ENCODE measurements at places on chromosomes 6 and 20.

- DNase-seq: peak; percentile 86
Measured at GRCh38 chr6:154367839-154368695, 11.5 kb upstream of the IPCEF1 start.

GRCh38 chr6:113187661-113188060, 669.5 kb upstream of the MARCKS start:
- DNase-seq: no peak

- no peak for DNase-seq
Measured at GRCh38 chr20:48668451-48668946, 159.3 kb downstream of the PREX1 start.

DNA sequence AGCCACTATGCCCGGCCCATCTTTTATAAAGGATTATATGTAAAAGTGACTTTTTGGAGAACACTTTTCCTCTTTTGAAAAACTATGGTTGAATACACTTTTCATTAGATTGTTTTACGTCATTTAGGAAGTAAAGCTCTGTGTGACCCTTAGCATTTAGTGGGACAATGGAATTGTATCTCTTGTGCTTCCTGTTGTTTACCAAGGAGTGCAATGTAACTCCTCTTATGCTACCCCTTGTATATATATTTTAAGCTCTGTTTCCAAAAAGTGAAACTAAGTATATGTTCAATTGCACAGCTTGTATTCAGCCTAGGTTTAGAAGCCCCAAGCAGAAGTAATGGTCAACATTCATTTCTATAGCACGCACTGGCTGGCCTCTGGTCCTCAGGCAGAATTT, 183.1 kb upstream of the CITED2 start:
- no peak for DNase-seq

- DNase-seq: no peak
Measured at GRCh38 chr6:19838442-19839236, 1.5 kb downstream of the ID4 start.

DNA sequence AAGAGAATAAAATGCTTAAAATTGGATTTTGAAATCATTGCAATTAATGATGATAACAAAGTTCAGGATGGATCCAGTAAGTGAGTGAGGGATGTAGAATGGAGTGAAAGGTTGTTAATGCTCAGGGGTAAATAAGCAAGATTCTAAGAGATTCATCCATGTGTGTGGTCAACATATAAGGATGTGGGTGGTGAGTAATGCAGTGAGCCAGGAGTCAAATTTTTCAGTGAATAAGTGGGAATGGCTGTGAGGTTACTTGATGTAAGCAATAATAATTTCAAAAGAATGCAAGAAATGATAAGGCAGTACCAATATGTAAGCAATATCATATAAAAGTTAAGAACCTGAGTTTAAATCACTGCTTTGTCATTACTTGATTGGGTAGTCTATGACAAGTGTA, 207.5 kb upstream of the ADGRB3 start:
- no peak for DNase-seq

GRCh38 chr6:168828800-168829199, 387.8 kb downstream of the SMOC2 start:
- no peak for DNase-seq

GRCh38 chr20:38393259-38393658, 41.9 kb downstream of the SNHG17 start:
- no peak for DNase-seq

GRCh38 chr20:50874111-50874757, 57.0 kb downstream of the ADNP start:
- no peak for DNase-seq

GRCh38 chr6:166772518-166772917, 145.5 kb upstream of the RPS6KA2 start:
- DNase-seq: no peak

- no peak for DNase-seq
Measured at GRCh38 chr6:94570581-94570980, 1006.8 kb upstream of the MANEA start.

DNA sequence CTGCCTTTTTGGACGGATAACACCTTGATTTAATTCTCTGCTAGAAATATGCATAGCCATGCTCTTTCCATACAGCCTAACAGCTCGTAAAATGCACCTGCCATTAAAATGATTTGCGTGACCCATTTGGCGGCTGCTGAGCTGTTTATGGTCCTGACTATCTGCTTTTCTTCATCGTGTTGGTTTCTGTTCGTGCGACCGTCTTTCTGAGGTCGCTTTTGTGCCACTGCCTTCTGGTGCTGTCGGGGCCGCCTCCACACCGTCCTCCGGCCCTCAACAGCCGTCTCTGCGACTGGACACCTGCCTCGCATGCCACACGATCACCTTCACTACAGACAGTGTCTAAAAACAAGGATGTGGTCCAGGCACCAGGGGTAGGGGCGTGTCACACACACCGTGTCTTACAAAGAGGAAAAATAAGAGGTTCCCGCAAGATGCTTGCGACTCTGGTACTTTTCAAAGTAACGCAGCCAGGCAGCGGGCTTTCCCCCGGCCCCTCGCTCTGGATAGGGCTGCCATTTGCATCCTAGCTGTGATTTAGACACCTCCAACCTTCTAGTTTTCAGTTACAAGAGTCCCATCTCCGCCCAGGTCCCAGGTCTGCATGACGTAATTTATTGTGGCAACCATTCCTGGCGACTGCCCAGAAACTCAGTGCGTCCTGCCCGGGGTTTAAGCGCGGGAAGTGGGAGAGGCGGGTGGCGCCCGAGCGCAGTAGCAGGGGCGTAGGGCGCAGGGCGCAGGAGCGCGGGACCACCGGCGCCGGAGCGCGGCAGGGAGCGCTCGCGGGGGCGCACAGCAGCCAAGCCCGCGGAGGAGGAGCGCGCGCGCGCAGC, at the start of gene STMND1:
Gene STMND1, plus strand, starts transcription at position 629 of the 836 bp plus-strand sequence. CDS start 208 bp downstream, outside the sequence.
- no peak for DNase-seq

DNA sequence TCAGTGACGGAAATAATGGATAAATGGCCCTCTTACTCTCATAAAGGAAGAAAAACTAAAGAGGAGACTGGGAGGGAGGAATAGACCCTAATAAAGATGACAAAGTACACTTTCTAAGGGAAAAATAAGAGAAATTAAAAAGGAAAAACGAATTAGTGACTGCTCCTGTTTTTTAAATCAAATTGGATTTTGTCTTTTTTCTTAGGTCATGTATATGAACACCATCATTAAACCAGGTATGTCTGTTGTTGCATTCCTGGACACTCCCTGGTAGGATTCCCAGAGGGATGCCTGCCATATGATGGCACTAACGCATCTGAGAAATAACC, 59.4 kb upstream of the BTN3A2 start:
- no peak for DNase-seq

GRCh38 chr20:16095226-16095625, 478.0 kb downstream of the KIF16B start:
- DNase-seq: no peak

- DNase-seq: no peak
Measured at GRCh38 chr6:83411731-83412130, 19.1 kb downstream of the ME1 start.

DNA sequence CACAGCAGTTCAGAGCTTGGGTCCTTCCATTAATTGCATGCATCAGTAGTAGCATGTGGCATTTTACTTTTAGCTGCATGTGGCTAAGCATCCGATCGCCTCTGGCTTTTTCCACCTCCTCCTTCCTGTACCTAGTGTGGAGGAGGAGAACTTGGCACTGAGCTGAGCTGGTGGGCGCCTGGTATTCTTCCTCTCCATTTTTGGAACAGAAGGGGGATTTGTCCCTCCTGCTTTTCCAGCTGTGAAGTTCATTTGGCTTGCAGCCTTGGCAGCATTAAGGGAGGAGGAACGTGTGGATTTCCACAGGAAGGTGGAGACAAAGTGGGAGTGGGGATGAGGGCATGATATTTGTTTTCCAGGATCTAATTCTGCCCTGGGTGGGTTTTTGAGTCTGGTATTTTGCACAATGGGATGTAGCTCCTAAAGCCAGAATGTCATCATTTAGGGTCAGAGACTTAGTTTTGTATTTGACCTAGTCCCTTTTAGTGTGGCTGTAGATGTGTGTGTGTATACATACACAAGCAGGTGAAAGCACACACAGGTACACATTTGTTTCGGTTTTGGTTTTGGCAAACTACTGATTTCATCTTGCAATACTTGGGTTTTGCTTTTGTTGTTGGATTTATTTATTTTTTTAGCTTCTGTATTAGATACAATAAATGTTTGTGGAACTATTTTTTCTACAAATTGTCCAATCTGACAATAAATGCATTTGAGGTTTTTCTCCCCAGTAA, 90.0 kb downstream of the SASH1 start:
- no peak for DNase-seq

DNA sequence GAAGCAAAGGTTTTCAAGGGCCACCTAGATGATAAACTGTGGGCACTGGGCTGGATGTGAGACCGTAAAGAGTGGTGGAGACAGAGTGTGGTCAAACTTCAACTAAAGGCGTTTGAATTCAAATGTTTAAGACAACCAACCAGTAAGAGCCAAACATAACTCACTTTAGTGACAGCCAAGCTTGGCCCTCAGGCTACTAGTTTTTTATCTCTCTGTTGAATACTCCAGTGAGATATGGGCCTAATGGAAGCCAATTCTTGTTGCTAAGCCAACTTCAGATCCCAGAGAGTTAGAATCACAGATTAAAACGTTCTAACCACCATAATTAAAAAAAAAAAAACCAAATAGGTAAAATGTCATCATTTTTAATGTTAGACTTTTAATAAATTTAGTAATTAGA, 57.3 kb downstream of the TRMT6 start:
- no peak for DNase-seq

DNA sequence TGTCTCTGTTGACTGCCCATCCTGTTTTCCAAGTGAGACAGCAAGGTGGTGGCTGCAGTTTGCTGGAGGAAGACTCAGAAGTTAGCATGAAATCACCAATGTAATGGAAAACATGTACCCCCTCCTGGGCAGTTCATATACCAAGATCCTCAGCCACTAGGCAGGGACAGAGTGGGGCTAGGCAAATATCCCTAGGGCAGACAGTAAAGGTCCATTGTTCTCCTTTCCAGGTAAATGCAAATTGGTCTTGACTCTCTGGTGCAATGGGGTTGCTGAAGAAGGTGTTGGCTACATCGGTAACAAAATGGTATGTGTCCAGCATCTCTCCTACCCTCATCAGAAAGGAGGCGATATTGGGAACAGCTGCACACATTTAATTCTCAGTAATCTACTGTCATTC, 233.6 kb upstream of the SOX4 start:
- no peak for DNase-seq

- DNase-seq: no peak
Measured at GRCh38 chr6:104521176-104521575, 338.5 kb downstream of the HACE1 start.

GRCh38 chr6:74070091-74070490, 374.1 kb downstream of the CD109 start:
- no peak for DNase-seq

DNA sequence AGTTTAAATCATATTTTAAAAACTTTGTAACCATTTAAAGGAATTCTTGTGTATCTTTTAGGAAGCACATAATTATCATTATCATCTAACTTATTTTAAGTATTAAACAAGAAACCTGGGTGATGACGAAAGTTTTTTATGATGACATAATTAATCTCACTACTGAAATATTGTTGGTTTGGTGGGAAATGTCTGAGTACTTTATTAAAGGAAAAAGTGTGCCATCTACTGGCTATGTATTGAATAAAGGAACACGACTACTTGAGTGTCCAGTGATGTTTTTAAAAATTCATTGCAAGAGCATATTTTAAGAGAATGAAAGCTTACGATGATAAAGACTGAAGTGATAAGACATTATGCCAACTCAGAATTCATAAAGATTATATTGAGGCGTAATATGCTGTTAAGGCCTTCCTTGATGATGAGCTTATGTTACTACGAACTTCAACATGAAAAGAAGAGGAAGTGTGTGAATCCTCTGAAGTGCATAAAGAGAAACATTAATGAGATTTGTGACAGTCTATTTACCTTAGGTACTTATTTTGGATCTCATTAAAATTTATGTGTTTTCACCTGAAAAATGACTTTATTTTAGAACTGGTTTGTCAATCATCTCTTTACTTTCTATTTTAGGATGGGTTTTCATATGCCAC, 12.0 kb upstream of the TRMT11 start:
- DNase-seq: no peak

- no peak for DNase-seq
Measured at GRCh38 chr6:89258912-89259311, 41.8 kb upstream of the GABRR1 start.

DNA sequence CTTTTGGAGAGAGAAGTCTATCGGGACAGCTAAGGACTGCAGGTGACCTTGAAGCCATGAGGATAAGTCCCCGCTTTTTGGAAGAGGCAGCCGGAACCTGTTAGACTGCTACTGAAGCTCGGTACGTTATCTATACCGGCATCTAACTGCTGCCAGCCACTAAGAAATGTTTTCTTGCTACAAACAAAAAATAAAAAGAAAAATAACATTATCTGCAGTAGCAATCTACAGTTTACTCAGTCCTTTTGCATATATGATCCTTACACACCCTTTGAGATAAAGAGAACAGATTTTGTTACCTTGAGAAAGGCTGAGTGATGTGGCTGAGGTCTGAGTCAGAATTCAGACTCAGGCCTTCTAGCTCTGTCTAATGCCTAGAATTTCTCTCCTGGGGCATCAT, 314.6 kb downstream of the CDH26 start:
- no peak for DNase-seq

DNA sequence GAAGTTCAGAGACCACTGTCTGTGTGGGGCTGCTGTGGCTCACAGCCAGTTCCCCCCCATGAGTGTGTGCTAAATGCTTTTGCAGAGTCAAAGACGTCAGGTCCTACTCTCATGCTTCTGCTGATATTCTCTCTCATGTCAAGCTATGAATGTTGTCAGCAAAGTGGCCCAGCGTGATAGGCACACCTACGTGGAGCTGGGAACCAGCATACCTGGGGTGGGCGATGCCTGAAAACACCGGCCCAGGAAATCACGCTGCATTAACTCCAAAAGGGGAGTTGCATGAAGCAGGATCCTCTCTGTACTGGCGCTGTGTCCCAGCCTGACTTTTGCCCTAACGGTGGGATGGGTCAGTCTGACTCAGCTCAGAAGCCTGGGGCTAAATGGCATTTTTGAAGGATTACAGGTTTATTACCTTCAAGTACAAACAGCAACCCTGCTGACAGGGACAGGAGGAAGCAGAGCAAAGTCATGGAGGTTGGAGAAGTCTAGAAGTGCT, 9.0 kb upstream of the MRPS10 start:
- no peak for DNase-seq

- no peak for DNase-seq
Measured at GRCh38 chr6:32967151-32968091, 973 bp upstream of the BRD2 start.

Measured in HL-60 (cell line).